Right forelimb (tissue), 1 donor: ENCODE measurements at places on chromosomes 7 and 10.

- no peak for DNase-seq
These were observed 20.0 kb downstream of the GUSB start for GRCh38 chr7:65962033-65962432.

DNA sequence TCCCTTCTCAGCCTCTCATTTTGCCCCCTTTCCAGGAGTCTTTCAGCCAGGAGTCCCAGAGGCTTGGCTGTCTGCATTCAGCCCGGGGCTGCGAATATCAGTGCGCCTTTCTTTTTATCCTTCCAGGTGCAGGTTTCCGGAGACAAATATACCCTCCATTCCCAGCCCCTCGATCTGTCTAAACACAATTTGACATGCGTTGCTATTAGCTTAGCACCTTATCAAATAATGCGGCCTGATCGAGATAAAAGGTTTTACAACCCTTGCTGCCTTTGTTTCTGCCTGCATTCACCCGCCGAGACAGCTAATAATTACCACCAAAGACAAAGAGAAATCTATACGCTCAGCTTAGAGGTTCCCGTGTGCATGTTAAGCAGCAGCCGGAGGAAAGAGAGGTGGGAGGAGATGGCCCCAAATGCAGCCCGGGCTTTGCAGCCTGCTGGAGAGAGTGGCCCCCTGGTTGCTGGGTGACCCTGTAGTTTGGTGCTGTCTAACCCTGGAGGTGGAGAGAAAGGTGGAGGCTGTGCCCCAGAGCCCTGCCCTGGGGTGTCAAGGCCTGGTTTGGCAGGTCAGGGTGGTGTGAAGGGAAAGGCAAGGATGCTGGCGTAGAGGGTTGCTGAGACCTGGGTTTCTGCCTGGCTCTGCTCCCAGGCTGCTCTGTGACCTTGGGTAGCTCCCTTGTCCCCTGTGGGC, 185.3 kb downstream of the RPS24 start:
- DNase-seq, result no peak

- peak; percentile 81 for DNase-seq
These were observed at the start of gene VSTM4 for GRCh38 chr10:49115015-49115795. TSS of gene VSTM4 (minus strand) at chr10:49115522. CDS start at chr10:49115485, 37 bp downstream.

- no peak for DNase-seq
These were observed 126.2 kb downstream of the KLF6 start for GRCh38 chr10:3658766-3659165.

DNA sequence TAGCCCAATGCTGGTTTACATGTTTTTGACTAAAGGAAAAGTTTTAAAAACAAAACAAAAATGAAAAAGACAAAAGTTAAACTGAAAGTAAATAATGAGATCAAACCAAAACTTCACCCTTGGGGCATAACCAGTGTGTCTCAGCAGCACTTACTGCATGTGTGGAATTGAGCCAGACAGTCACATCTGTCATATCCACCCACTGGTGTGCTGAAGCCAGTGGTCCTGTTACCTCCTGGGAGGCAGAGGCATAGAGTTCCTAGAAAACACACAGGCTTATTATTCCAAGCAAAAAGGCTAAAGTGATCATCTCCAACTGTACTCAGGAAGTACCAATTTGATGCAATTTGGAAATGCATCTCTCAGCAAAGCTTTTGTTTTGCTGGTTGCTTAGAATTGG, 40.4 kb downstream of the ASAH2 start:
- DNase-seq, result no peak

DNA sequence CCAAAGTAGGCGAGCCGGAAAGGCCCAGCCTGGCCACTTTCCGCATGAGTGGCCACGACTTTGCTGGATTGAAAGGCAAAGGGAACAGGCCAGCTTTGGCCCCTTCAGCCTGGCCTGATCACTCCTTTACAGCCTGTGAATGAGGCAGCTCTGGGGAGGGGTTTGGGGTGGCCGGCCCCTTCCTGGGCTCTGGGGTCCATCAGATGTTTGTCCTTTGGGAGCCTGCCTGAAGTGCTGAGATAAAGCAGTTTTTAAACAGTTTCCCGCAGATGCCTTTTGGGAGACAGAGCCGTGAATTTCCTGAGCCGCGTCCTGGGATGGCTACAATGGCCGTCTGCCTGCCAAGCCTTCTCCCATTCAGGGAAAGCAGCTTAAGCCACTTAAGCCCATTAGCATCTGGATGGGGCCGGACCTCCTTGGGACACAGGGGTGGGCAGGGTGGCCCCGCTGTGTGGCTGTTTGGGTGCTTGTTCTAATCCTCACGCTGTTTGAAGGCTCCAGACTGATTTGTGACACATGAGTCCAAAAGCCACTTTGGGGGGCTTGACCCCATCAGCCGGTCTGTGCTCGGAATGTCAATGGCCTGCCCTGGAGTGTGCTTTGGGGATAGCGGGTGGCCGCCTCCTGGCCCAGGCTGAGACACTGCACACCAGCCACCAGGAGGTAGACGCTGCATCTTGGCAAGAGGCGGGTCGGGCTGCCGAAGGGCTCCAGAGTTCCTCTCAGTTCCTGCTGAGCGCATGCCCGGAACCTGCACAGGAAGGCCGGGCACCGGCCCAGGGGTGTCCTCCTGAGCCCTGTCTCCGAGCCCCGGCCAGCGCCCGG, 38.9 kb downstream of the NKX6-2 start:
- no peak for DNase-seq

- no peak for DNase-seq
These were observed 30.0 kb upstream of the RAB11FIP2 start for GRCh38 chr10:118076705-118077104.

GRCh38 chr7:131648491-131648890, 92.1 kb upstream of the PODXL start:
- DNase-seq, result no peak

- DNase-seq, result no peak
These were observed 204.6 kb downstream of the HDAC9 start for GRCh38 chr7:18700147-18700546.

- DNase-seq, result no peak
These were observed 120.3 kb downstream of the GATA3 start for GRCh38 chr10:8174762-8175161.

DNA sequence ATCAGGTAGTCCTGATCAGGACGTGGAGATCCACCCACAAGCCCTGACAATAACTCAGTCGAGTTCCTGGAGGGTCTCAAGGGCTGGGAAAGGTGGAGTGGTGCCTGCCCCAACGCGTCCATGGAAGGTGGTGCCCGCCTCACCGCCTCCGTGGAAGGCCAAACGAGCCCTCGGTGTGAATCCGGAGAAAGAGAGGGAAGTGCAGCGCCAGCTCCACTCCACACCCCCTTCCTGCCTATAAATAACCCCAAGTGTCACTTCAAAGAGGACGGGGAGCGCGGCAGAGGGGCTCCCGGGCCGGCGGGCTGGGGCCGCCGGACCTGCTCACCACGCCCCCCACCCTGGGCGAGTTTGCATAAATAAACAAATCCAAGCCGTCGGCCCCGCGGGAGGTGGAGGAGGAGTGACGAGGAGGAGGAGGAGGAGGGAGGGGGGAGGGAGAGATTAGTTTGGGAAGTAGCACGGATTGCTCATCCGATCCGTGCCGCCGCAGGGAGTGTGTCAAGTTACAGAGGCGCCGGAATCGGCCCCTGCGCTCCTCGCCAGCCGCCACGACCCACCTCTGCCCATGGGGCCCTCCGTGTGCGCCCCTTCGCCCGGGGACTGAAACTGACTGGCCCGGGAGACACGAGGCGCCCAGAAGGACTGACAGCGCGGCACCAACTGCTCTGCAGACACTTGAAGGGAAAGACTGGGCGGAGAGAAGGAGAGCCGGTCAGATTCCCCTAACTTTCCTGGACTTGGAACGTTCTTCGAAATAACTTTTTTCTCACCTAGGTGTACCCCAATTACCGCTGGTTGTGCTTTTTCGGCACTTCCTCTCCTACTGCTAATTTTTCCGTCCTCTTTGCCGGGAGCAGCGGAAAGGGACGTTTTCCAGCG, at the start of gene COL13A1:
COL13A1 (plus strand) TSS at position 473 of the 882 bp plus-strand sequence. CDS start 518 bp downstream, outside the sequence.
- DNase-seq, result peak; percentile 75

GRCh38 chr7:87920578-87920977, 13.5 kb upstream of the ADAM22 start:
- no peak for DNase-seq

DNA sequence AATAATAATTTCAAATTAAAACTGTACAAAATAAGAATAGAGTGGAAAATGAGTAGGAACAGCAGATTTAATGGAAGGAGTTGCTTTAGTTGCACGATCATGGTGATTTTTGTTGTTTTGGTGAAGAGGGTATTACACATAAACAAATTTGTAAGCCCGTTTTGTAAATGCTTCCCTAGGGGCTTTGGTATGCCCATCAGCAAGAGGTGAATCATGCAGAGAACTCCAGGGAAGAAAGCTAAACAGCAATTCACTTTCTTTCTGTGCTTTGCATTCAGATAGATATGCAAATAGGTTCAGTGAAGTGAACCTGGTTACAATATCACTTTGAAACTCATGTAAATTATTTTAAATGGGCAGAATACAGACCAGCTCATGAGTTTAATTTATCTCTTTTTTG, 422.2 kb upstream of the MTPN start:
- DNase-seq, result no peak
